ENCODE measurements at places on chromosomes 5 and 9.

DNA sequence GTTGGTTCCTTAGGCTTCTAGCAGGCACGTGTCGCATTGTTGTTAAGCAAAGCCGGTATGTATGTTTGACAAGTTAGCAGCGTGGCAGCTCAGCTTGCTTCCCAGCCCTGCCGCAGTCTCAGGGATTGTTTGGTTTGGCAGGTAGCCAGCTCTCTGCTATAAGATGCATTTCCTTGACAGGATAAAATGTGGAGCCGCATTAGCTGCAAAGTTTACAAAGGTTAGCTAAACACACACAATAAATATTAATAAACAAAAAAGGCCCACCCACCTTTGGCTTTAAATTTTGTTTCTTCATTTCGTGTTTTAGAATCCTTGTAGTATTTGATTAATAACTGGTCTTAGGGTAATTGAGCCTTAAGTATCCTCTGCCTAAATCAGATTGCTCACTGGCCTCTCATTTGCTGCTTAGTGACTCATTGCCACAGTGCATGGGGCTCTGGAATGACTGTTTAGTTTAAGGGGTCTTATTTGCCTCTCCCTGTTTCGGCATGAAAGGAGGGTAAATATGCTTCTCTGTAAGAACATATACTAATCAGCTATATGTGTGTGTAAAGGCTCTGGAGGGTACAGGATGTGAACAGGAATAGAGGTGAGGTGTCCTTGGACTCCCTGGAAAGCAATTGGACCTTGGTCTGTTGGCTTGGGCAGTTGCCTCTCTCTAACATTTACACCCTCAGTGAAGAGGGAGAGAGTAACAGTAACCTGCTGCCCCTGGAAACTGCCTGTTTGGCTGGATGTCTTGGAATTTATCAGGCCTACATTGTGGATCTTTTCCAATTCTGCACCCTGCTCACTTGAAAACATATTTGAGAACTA is 122.0 kb downstream of the GDNF start:
- no peak for DNase-seq

DNA sequence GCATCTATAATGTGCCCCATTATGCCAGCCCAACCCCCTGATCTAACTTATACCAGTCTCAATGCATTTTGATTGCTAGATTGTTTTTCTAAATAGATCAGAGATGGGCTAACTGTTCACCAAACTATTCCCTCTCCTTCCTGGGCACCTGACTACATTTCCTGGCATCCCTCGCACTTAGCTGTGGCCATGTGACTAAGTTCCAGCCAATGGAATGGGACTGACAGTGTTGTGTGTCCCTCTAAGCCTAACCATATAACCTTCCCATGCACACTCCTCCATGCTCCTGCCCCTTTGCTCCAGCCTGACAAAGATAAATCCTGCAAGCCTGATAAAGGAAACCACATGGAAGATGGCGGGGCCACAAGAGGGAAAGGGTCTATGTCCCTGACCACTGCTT is 12.3 kb upstream of the IFNK start:
- DNase-seq, result no peak

- no peak for DNase-seq
Measured at GRCh38 chr9:93725382-93725781, 149.0 kb downstream of the PHF2 start.

- no peak for DNase-seq
Measured at GRCh38 chr5:143037071-143037470, 266.9 kb downstream of the ARHGAP26 start.

DNA sequence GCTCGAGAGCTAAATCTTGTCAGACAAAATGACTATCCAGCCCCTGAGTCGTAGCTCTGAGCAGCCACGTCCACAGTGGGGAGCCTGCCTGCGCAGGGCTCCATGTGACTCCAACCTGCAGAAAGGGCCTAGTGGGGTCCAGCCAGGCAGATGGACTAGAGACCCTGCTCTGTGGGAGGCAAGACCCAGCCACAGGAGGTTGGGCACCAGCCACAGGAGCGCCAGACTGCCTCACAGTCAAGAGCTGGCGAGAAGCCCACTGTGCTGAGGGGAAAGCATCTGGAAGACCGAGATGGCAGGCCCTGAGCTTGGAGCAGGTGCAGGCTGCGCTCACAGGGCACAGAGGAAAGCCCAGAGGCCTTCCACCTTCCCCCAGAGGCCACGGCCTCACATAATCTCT is 61.4 kb downstream of the C5orf15 start:
- no peak for DNase-seq

GRCh38 chr5:156328161-156328560 is 1.2 kb downstream of the SGCD start:
- no peak for DNase-seq

- DNase-seq, result no peak
Measured at GRCh38 chr9:112248722-112249121, 73.6 kb upstream of the SUSD1 start.

GRCh38 chr9:94805051-94805489 is 78.6 kb downstream of the AOPEP start:
- no peak for DNase-seq

GRCh38 chr5:176155922-176156359 is 82.3 kb upstream of the SIMC1 start:
- no peak for DNase-seq

- DNase-seq, result no peak
Measured at GRCh38 chr5:32526810-32527209, 58.5 kb upstream of the SUB1 start.

DNA sequence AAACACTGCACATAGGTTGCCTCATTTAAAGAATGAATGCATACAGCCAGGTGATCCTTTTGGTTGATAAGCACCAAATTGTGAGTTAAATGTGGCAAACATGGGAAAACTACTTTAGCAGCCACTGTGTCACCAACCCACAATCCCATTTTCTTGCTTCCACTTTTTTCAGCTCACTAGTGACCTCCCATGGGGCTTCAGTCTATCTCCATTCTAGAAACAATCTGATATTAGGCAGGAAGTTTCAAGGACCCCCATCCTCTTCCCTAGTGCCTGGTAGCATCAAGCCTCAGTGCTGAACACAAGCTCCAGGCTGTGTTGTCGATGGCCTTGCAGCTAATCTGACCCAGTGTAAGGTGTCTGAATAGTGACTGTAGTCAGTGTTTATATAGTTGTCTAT is 66.2 kb downstream of the PLPPR1 start:
- no peak for DNase-seq

DNA sequence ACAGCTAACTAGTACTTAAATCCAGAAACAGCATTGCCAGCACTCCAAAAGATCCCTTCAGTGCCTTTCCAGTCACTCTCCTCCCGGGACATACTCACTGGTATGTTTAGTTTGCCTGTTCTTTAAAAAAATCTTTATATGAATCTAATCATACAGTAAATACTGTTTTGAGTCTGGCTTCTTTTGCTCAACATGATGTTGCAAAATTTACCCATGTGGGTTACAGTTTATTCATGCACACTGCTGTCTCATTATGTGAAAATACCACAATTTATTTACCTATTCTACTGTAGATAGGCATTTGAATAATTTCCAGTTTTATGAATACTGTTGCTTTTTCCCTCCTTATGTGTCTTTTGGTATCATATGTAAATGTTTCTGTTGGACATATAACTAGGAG is 13.5 kb downstream of the NDFIP1 start:
- no peak for DNase-seq

DNA sequence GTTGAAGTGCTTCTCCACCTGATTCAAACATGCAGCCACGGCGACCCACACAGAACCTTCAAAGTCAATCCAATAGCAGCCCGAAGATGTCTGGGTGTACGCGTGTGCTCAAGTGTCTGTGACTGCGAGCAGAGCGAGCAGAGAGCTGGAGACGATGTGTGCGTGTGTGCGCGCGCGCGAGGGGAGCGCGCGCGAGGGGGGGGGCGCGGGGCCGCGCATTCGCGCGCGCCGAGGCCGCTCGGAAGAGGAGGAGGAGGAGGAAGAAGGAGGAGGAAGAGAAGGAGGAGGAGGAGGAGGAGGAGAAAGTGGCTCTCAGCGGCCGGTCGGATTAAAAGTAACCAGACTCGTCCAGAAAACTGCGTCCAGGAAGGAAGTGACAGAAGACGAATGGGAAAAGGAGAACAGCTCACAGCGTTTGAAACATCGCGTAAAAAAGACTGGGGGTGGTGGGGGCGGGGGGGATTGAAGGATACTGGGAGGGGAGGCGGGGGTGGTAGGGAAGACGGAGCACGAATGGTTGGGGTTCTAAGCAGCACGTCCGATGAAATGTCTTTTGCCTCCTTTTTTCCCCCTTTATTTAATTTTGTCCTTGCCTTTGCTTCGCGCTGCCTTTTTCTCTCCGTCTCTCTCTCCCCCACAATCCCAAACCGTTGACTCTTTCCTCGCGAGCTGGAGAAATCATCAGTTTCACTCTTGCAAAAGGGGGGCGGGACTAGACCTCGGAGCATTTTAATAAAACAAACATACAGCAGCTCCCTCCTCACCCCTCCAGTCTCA is at the start of gene MEF2C:
TSS of gene MEF2C (minus strand) at position 126 of the 777 bp plus-strand sequence. CDS start 59,396 bp downstream, outside the sequence.
- DNase-seq, result no peak

DNA sequence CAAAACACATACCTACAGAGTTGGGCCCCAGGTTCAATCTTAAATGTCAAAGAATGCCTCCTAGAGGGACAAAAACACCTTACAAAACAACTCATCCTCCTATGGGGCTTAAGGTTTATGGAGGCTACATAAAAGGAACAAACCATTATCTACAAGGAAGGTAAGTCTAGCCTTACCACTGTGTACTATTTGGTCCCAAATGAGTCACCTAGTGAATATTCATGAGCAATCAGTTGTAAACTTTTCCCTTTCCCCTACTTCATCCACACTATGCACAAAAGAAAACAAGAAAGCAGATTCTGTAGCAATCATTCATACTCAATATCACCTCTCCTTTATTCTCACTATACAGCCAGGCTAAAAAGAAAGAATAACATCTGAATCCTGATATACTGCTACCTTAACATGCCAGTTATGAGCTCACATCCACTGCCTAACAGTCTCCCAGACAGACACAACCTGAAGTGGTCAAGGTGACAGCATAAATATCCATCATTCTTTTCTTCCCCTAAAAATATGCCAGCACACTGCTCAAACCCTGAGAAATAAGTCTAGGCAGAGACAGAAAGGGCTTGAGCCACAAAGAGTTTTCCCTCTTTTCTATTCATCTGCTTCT is 6.2 kb downstream of the OXCT1 start:
- no peak for DNase-seq

- DNase-seq, result no peak
Measured at GRCh38 chr9:99019510-99020331, 76.0 kb downstream of the COL15A1 start.

GRCh38 chr9:93329629-93330280 is 121.7 kb upstream of the FAM120A start:
- DNase-seq, result no peak
